ENCODE measurements at places on chromosomes 13 and 19.

- no peak for DNase-seq
Measured at GRCh38 chr13:102675115-102675514, 19.7 kb downstream of the METTL21C start.

GRCh38 chr19:54477650-54478049 is 4.6 kb upstream of the CDC42EP5 start:
- no peak for DNase-seq

DNA sequence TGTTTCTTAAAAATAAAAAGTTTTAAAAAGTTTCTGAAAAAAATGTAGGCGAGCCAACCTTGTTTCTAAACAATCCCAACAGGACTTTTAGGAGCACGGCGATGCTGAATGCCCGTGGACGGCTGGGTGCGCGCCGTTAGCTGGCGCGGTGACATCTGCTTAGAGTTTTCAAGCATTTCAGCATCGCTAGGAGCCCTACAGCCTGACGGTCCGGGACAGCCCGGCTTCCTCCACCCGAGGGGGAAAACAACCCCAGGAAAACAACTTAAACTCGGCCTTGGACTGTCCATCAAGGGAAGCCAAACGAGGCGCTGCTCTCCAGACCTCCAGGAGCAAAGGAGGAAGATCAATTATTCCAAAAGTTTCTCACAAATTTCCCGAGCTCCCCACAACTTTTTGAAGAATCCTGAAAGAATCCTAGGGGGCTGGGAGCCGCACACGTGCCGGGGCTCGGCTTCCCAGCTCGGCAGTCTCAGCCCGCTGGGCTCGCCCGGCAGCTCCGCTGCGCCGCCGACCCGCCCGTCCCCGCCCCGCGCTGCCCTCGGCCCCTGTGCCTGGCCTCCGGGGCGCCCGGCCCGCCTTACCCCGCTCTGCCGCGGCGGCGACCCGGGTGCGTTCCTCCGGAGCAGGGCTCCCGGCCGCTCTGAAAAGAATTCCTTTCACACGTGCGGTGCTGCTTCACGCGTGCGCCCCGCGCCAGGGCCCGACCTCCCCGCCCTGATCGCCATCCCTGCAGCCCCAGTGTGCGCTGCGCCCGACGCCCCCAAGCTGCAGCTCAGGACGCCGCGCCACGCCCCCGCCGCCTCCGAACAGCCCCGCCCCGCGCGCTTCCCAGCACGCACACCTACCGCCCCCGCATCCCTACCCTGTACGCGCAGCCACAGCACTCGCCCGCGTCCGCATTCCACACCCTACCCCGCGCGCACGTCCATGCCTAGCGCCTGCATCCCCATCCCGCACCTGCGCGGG is at the start of gene GJA3:
TSS of gene GJA3 (minus strand) at position 747 of the 969 bp plus-strand sequence. CDS start 17,764 bp downstream, outside the sequence.
- DNase-seq, result peak; percentile 68

- no peak for DNase-seq
Measured at GRCh38 chr19:55077106-55077505, 1.4 kb downstream of the EPS8L1 start.

DNA sequence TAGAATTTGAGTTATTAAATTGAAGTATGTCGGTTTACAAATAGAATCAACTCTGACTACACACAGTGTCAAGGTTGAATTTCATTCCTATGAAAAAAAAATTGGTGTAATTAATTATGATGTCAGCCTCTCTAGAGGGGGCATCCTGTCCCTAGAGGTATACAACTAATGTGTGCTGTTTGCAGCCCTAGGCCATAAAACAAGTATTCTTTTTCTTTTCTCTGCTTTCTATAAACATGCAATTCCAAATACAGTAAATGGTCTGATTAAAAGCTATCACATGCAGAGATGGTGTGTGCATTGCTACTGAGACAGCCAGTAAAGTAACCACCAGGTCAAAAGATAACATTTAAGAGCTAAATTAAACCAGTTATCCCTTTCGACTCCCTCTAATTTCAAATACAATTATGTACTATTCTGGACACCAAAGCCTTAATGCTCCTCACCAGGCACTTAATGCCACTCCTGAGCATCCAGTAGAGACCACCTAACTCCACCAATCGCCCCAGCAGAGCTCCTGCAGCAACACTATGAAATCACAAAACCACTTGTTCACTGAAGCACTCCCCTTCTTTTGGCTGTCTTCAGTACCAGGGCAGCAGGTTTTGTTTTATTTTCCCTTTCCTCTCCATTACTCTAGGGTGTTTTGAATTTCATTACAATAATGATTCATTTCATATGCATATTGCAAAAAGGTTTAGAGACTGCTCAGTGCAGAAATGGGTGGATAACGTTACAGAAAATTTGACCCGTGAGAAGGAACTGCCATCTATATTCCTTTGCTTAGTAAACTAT is 426.9 kb downstream of the PCDH9 start:
- no peak for DNase-seq

DNA sequence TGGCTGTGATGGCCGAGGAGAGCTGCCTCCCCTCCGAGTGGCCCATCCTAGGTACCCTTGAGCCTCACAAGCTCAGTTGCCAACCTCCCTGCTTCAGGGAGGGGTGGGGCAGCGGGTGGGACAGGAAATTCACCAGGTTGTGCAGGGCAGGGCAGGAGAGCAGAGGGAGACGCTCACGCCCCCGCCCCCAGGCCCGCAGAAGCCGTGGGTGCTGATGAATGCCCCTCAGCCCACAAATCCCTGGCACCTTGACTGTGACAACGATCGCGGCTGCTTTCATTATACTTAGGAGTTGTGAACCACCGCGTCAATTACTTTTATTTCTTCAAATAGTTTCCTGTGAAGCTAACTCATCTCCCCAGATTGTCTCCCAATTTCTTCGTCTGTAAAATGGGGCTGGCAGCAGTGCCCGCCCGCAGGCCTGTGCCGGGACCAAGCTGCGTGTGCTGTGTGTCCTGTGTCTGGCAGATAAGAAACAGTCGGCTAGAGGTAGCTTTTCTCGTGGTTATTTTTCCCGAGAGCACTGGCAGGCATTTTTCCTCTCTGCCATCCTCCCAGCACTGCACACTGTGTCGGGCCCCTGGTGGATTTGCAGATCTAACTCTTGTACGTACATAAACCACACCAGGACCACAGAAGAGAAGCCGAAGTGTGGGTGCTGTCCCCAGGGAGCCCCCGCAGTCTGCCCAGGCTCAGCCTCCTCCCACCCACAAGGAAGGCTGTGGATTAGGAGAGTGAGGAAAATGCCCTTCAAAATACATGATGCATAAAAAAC is 7.9 kb upstream of the RASA3 start:
- no peak for DNase-seq

DNA sequence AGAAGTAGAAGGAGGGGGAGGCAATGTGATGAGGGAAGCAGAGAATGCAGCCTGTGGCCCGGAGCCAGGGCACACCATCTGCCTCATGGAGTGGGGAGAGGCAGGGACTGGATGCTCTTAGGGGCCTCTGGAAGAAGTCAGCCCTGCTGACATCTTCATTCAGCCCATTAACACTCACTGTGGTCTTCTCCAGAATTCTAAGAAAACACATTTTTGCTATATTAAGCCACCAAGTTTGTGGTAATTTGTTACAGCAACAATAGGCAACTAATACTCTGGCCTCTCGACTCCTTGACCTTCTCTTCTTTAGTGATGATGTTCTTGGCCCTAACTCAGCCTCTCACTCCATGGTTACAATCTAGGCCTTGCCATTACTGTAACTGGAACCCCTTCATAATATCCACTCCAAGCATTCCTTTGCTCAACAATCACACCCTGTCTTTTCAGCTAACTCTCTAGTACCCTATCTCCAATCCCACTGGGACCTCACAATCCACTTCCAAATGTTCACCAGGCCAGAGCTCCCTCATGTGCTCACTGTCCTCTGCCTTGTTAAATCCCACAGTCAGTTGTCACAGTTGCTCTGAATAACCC is 98.5 kb downstream of the MIPEP start:
- DNase-seq, result no peak

GRCh38 chr13:33349986-33350826 is 64.7 kb upstream of the STARD13 start:
- no peak for DNase-seq

DNA sequence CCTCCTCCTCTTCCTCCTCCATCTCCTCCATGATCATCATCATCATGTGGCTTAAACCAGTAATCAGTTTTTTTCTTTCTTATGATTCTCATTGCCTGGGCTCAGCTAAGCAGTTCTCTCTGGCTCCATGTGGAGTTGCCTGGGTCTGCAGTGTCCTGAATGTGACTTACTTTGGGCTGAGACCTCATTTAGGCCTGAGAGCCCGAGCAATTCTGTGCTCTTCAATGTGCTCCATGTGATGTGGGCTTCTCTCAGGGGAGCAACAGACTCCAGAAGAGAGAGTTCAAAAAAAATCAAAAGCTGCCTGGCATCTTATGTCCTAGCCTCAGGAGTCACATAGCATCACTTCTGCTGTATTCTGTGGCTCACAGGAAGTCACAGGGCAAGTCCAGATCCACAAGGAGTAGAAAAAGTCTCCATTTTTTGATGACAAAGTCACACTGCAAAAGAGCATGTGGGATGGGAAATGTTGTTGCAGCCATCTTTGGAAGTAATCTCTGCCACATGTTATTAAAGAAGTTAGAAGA is 128.7 kb downstream of the MAB21L1 start:
- no peak for DNase-seq

DNA sequence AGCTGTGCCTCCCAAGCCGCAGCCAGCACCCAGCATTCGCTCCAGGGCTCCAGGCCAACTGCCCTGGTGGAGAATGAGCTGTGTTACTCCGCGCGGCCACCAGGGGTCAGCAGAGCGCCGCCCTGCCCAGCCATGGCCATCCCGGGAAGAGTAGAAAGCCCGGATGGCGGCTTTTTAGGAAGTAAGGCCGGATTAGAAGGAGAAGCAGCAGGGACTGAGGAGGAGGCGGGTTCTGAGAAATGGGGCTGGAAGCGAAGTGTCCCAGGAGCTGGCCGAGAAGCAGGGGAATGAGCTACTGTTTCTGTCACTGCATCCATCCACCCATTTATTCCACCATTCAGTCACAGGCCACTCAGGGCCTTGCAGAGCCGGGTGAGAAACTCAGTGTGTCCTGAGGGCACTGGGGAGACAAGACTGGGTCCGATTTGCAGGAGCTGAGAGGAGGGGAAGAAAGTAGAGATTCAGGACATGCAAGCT is 6.6 kb upstream of the NPAS1 start:
- DNase-seq, result peak; percentile 65

GRCh38 chr19:39385629-39386411 is 5.1 kb downstream of the PAF1 start:
- DNase-seq, result no peak

DNA sequence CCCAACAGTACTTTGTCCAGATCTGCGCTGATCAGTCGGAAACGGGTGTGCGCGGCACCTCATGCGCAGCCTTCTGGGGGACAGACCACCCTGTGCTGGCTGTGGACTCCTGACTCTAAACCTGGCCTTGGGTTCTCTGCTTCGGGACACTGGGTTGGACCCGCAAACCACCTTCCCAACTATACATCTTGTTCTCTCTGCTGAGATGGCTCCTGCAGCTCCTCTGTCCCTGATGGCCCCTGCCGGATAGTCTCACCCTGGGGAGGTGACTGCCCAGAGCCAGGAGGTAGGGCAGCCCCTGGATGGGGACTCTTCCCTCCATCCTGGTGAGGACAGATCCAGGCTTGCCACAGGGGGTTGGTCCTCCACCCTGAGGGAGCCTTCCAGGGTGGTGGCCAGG is 23.3 kb downstream of the RFX1 start:
- DNase-seq, result no peak

DNA sequence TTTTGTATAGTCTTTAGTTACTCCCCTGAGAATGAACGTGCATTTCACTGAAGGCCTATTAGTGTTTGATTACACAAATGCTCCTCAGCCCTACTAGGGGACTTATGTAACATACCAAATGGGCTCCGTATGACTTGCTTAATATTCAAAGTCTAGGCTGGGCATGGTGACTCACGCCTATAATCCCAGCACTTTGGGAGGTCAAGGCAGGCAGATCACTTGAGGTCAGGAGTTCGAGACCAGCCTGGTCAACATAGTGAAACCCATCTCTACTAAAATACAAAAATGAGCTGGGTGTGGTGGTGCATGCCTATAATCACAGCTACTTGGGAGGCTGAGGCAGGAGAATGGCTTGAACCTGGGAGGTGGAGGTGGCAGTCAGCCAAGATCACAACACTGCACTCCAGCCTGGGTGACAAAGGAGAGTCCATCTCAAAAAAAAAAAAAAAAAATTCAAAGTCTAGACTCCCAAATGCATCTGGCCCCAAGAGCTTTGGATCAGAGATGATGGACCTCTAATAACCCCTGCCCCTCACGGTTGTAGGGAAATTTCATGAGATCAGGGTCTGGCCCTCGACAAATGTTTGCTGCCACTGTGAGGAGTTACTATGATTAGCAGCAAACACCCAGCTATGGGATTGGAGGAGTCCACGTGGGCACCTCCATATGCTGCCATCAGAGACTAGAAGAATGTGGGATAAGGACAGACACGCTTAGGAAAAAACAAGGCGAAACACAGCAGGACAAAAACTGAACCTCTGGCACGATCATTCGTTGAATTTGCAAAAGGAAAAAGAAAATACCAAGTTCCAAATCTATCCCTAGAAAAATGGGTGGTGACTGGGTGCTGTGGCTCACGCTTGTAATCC is 4.6 kb downstream of the FBXO17 start:
- no peak for DNase-seq

- DNase-seq, result no peak
Measured at GRCh38 chr19:10625762-10626138, 397 bp downstream of the SLC44A2 start.

GRCh38 chr19:35347171-35347929 is at the start of gene FFAR1:
TSS of gene FFAR1 (plus strand) at chr19:35347902. CDS start at chr19:35351552, 3,650 bp downstream.
- peak; percentile 45 for DNase-seq

GRCh38 chr13:71474936-71475335 is 392.1 kb downstream of the DACH1 start:
- DNase-seq, result no peak

GRCh38 chr13:93751117-93751516 is 524.5 kb downstream of the GPC6 start:
- DNase-seq, result no peak

DNA sequence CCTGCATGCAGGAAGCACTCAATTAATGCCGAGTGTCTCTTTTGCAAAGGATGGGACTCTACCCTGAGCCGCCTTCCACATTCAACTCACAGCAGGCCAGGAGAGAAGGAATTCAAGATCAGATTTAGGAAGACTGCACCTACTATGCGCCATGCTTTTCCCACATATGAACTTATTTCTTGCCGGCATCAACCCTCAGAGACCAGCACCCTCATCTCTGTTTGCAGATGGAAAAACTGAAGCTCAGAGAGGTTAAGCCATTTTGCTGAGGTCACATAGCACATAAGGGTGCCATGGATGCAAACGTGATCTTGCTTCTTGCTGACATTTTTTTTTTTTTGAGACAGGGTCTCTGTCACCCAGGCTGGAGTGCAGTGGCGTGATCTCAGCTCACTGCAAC is 14.2 kb upstream of the SEMA6B start:
- no peak for DNase-seq

GRCh38 chr19:35459414-35460082 is 11.5 kb downstream of the FFAR2 start:
- no peak for DNase-seq

All from stimulated activated CD4-positive, alpha-beta T cell treated with anti-CD3 and anti-CD28 coated beads, Interleukin-4, amount 100 ng/mL, for 1 hour (primary cell).